ENCODE measurements at places on chromosomes 2 and 18.

DNA sequence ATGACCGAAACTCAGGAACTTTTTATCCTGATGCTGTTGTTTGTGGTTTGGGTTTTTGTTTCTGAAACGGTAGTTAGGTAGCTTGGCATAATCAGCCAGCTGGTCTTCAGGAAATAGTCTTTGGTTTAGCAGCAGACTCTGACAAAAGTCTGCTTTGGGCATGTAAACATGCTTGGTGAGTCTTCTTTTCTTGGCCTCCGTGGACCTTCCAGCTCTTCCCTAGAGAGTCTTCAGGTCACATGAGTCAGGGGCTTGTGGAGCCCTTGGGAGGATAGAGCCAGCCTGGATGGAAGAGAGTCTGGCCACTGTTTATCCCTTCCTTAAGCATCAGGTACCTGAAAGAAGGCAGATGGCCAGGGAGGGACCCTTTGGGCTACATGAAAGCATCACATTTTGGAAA lies 154.5 kb downstream of the MGAT5 start:
- no peak for DNase-seq

- peak; percentile 92 for DNase-seq
Observed at GRCh38 chr2:186544255-186544675, 45.6 kb upstream of the ITGAV start.

- DNase-seq, result no peak
Observed at GRCh38 chr18:77551055-77551454, 301.4 kb downstream of the GALR1 start.

GRCh38 chr2:7785700-7786099 lies 868.5 kb downstream of the RNF144A start:
- DNase-seq, result no peak

DNA sequence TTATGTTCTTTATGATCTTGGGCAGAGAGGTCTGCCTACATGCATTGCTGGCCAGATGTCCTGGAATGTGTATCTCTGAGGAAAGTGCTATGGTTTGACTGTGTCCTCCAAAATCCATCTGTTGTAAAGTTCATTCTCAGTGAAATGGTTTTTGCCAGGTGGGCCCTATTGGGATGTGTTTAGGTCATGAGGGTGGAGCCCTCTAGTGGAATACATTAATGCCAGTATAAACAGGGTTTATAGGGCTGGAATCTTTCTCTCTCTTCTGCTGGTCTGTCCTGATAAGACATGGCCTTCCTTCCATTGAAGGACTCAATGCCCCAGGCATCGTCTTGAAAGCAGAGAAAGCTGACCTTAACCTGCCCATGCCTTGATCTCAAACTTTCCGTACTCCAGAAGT lies 258.5 kb downstream of the RPIA start:
- DNase-seq, result peak; percentile 26

- DNase-seq, result no peak
Observed at GRCh38 chr2:40406485-40407289, 45.2 kb downstream of the SLC8A1 start.
